Skeletal muscle tissue (tissue), 5 donors: ENCODE measurements at places on chromosomes 16 and 17. TPM values are rescaled to one million over a fixed set of nuclear protein-coding genes. Genes with fewer than 3 reads are reported as not detected.

RPS15A gene
- total RNA-seq: 2,276 TPM

FZD2 gene
- 8.9 TPM for total RNA-seq

AOC2 gene
- total RNA-seq: 0.52 TPM

RSPRY1 gene
- total RNA-seq: 36.5 TPM

MAPK8IP3 gene
- total RNA-seq: 28.7 TPM

RAI1 gene
- total RNA-seq: 3.1 TPM

CDRT4 gene
- 1.6 TPM for total RNA-seq

ENPP7 gene
- total RNA-seq: not detected

SCNN1G gene
- not detected for total RNA-seq

ADAM11 gene
- total RNA-seq: 0.52 TPM

HLF gene
- total RNA-seq: 4.7 TPM

WSCD1 gene
- total RNA-seq: 33.4 TPM

CCL4 gene
- 1.6 TPM for total RNA-seq

CRK gene
- total RNA-seq: 42.8 TPM

TMEM238L gene
- total RNA-seq: not detected

ZNF764 gene
- 3.7 TPM for total RNA-seq

NEK8 gene
- 0.52 TPM for total RNA-seq

CEP20 gene
- 26.1 TPM for total RNA-seq

KCNH6 gene
- total RNA-seq: not detected

MYH8 gene
- total RNA-seq: 3,493 TPM

CACNG5 gene
- total RNA-seq: 0.52 TPM

HBZ gene
- total RNA-seq: 1.0 TPM

TK1 gene
- 12.0 TPM for total RNA-seq

RNU2-1 gene
- not detected for total RNA-seq

PPP1R27 gene
- 35.0 TPM for total RNA-seq

CRYBA1 gene
- not detected for total RNA-seq

PTX4 gene
- total RNA-seq: 1.0 TPM

RPRML gene
- not detected for total RNA-seq

UNKL gene
- 3.7 TPM for total RNA-seq

MRC2 gene
- total RNA-seq: 175 TPM

RAB37 gene
- total RNA-seq: 1.0 TPM

GUCY2D gene
- not detected for total RNA-seq

KRTAP1-1 gene
- not detected for total RNA-seq

OSGIN1 gene
- 0.52 TPM for total RNA-seq

KRT12 gene
- total RNA-seq: not detected

RAP1GAP2 gene
- total RNA-seq: 2.1 TPM

PIK3R6 gene
- total RNA-seq: 0.52 TPM

CCDC144A gene
- 8.9 TPM for total RNA-seq

TBC1D28 gene
- total RNA-seq: not detected

NPIPA2 gene
- total RNA-seq: 1.6 TPM

KCNJ18 gene
- not detected for total RNA-seq

HBA1 gene
- total RNA-seq: 2,922 TPM

PPP1R1B gene
- total RNA-seq: 3.1 TPM

NOD2 gene
- total RNA-seq: 0.52 TPM
